ENCODE measurements at places on chromosomes 4 and X.
A peak's percentile ranks its signal among the peaks of the same experiment; 100 is the strongest.

GRCh38 chr4:148510211-148510610, 68.0 kb upstream of the NR3C2 start:
- no peak for DNase-seq

GRCh38 chrX:15913146-15913545, 58.5 kb upstream of the AP1S2 start:
- no peak for DNase-seq

DNA sequence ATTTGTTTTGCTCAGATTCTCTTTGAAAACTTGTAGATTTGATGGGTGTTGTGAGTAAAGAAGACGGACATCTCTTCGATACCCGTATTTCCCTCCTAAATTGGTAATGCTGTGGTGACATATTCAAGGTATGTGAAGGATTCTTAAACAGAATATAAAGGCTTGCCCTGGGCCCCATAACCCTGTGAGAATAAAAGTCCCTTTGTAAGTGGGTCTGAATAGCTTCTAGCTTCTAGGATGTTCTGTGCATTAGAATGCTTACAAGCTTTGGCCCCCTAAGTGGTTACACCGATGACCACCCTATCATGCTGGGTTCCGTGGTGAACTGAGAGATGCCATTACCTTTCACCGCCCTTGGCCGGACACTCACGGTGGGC, 574 bp upstream of the MOB1B start:
- no peak for DNase-seq

- peak; percentile 39 for DNase-seq
Measured at GRCh38 chr4:40908702-40909362, 159.1 kb downstream of the NSUN7 start.

DNA sequence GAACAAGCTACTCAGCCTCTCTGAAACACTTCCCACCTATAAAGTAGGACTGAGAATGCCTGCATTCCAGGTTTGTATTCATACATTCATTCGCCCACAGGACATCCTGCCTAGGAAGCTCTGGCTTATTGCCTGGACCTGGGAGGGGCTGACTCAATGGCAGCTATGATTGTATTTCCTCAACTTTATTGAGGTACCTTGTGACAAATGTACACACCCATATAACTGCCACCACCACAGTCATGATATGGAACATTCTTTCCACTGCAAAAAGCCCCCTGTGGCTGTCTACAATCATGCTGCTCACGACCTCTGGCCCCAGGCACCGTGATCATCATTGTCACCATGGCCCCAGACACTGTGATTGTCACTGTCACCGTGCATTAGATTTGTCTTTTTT, 68.3 kb downstream of the ABLIM2 start:
- DNase-seq = no peak

DNA sequence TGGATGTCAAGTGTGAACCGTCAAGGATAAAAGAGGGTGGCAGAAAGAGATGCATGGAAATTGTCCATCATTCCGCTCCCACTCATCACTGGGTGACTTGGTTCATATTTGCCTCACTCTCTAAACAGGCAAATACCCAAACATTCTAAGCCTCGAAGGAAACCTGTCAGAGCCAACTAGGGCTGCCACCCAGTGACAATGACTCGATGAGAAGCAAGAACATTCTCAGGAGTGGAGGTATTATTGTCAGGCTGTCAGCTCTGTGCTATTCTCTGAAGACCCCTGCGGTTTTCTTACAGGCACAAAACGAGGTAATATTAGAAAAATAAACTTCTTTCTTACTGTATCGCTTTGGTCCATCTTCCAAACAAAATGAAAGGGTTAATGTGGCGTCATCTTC, 139.6 kb downstream of the LDB2 start:
- DNase-seq = no peak

DNA sequence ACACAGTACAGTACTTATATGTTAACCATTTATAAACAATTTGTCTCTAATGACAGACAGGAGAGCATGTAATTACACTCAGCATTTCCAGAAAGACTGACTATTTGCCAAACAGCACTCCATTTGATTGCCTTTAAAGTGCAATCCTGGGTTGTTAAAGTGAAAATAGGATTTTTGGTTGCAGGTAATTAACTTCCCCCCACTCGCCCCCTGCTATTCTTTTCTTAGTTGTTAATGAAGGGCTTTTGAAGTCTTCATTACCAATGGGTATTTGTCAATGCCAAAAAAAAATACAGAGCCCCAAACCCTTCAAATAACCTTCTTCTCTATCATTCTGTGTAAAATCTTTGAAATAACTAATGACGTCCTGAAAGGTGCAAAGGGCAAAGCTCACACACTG, 825.6 kb downstream of the STPG2 start:
- DNase-seq = no peak

DNA sequence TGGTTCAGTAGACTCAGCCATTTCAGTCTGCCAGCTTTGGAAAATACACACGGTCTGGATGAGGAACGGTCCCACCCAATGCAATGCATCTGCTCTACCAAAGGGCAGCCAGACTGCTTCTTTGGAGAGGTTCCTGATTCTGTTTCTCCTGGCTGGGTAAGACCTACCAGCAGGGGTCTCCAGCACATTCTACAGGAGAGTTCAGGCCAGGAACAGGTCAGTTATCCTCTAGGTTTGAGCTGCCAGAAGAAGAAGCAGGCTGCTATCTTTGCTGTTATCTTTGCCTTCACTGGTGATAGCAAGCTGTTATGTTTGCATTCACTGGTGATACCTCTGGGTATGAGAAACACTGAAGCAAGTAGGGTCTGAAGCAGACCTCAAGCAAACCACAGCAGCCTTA, 45.5 kb upstream of the PBDC1 start:
- DNase-seq = no peak

DNA sequence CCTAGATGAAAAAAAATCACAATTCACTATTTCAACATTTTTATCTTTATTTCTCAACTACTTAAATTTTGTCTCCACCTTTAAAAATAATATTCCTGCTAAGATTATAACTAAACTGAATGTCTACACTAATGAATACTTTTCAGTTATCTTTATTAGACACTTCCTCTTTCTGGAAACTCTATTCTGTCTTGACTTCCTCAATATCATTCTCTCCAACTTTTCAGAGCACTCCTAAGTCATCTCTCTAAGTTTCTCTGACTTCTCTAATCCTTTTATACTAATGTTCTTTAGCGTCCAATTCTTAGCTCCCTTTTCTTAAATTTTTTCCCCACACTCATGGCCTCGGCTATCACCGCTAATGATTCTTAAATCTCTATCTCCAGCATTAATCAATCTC, 374.2 kb downstream of the FBXO8 start:
- no peak for DNase-seq

GRCh38 chr4:102735582-102735981, 25.2 kb downstream of the MANBA start:
- no peak for DNase-seq

DNA sequence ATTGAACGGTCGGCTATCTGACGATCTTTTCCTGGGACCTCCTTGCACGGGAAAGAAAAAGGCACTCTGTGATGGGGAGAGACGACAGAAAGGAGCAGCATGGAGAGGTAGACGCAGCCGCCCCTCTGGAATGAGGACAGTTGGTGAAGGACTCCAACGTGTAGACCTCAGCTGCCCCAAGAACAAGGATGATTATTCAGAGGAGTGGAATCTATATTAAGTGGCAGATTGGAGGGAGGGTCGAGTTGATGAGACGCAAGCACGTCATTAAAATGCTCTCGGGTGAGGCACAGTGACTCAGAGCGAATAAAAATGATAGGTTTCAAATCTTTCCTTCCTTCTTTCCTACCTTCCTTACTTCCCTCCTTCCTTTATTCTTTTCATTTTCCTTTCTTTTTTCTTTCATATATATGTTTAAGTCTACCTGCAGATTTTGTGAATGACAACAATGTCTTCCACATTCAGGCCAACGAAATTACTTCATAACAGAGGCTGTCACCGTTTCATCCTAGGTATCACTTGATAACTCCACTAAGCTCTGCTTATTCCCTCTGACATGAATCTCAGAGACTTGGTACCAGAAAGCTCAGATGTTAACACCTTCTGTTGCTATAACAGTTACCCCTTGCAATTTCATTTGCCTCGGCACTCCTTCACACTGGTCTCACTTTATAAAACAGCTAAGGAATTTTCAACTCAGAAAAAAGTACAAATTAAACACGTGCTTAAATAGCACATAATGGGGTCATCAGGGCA, 110.0 kb upstream of the PPARGC1A start:
- no peak for DNase-seq
